ENCODE measurements at places on chromosomes 7 and 10. TPM values are rescaled to one million over a fixed set of nuclear protein-coding genes. Genes with fewer than 3 reads are reported as not detected.

DNA sequence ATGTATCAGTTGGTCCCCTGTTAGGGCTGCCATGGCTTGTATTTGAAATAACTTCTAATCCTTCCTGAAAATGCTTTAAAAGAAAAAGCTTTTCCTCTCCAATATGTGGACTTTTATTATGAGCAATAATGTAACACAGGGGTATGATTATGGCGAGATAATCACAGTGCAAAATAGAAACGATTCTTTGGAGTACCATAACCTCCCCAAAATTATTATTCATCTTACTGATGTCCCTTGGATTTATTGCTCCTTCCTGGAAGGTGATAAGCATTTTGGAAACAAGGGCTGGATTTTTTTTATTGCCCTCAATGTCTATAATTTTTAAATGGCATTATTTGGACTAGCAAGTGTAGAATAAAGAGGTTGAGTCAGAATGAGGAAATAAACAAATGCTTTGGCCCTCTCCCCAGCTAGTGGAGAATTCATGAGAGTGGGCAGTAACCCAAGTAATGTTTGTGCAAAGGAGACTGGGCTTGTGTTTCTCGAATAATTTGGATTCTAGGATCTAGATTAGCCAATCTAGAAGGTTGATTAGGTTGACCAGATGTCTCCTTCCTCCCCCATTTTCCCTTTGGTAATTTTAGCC, 403.9 kb upstream of the CELF2 start:
- DNase-seq = no peak

DNA sequence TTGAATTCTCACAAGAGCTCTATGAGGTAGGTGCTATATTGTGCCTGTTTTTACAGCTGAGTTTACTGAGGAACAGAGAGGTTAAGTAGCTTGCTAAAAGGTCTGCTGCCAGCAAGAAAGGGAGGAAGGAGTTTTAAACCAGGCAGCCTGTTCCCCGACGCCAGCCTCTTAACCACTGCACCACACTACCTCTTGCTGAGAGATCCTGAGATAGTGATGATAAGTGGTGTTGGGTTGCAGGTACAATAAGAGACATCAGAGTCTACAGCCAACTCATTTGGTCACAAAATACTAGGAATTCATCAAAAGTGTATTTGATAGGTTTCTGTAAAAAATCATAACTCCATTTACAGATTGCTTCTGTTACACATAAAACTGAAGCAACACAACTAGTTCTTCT, 8.0 kb downstream of the CCDC71L start:
- DNase-seq = no peak

DNA sequence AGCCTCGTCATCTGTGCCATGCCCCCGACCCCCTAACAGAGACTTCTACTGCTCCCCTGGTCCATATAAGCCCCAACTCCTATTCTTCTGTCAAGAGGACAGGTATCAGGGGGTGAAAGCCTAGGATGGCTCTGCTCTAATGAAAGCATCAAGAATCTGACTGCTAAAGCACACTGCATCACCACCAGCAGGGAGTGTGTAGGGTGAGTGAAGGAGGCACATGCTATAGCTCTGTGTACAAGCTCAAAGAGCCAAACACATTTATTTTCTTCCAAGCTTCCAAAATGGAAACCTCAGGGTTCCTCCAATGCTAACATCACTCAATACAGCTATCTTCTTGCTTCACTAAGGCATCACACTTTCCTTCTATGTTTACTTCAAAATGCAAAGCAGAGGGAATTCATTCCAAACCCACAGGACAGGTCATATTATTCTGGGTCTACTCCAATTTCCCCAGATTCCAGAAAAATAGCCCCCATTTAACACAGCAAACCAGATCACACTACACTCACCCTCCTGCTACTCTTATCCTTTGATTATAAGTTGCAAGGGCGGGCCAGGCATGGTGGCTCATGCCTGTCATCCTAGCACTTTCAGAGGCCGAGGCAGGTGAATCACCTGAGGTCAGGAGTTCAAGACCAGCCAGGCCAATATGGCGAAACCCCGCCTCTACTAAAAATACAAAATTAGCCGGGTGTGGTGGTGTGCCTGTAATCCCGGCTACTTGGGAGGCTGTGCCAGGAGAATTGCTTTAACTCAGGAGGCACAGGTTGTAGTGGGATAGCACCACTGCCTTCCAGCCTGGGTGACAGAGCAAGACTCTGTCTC, 36.6 kb downstream of the RHEB start:
- no peak for DNase-seq

DNA sequence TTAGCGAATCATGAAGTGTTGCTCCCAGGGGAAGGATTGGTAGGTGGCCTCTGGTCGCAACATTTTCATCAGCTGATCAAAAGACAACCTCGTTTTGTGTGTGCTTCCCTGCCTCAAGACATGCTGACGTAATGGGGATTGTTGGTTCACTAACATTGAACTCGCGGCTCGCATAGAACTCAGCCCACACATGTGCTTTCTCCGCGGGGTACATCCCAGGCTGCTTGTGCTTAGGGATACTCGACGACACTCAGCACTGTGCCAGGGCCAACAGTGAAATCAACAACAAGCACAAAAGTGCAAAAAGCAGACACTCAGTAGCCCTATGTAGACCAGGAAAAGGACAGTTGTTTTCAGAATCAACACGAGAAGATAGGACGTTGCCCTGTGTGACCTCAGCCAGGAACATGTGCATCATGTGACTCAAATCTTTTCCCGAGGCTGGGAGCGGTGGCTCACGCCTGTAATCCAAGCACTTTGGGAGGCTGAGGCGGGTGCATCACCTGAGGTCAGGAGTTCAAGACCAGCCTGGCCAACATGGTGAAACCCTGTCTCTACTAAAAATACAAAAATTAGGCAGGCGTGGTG, 20.8 kb downstream of the WIPI2 start:
- DNase-seq = no peak

- no peak for DNase-seq
Observed at GRCh38 chr7:21639206-21639868, 96.5 kb downstream of the DNAH11 start.

- DNase-seq = no peak
Observed at GRCh38 chr7:320297-320696, 30.3 kb downstream of the FOXL3 start.

GRCh38 chr7:142784096-142784495, 13.3 kb downstream of the PRSS2 start:
- no peak for DNase-seq

DNA sequence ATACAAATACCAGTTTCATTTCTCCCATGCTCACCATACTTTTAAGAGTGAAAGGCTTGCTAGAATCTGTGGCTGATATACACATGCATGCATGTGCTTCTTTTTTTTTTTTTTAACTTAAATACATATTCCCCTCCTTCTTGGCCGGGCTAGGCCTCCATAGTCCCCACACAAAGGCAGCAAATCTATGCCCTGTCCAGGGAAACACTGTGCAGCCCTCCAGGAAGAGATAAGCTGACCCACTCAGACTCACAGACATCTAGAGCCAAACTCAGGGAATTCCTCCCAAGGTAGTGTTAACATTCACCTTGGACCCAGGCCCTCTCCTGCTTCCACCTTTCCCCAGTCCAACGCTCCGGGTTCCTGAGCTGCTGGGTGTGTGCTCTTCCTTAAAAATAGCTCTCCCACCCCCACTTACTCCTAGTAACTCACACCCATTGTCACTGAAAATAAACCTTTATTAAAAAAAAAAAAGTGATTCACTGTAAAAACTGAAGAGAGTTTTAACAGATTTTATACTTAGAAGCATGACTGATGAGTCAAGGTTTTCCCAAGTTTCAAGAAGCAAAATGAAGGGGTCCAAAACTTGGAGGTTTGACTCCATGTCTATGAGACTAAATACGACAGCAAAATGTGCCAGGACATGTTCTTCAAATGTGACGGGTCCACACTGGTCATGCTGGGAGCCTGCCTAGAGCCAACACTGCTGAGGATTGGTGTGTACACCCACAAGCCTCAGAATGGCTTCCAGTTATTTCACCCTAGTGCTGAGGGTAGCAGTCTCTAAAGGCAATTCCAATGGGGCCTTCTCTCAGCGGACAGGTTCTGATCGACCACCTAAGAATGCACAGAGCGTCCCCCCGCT, 159.5 kb downstream of the GLI3 start:
- no peak for DNase-seq

- no peak for DNase-seq
Observed at GRCh38 chr10:21184984-21185383, 287.9 kb upstream of the NEBL start.

DNA sequence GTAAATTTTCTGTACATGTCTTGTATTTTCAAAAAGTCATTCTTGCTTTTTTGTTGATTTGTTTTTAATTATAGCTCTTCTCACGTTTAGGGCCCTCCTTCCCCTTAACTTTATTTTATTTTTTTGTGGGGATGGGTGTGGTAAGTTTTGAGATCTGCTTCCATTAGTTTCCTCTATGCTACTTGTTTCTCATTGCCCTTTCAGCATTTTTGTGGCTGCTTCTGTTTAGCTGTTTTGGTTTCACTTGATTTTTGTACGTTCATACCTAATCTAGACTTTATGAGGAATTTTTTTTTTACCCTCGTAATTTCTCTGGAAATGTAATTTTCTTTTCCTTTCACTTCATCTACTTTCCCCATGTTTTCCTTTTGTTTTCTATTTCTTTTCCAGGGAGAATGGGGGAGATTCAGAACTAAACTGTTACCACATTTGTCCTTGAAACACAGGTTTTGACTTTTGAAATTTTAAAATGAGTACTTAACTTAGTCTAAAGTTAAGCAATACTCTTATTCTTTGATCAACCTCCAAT, 80.8 kb downstream of the ATRNL1 start:
- no peak for DNase-seq

DNA sequence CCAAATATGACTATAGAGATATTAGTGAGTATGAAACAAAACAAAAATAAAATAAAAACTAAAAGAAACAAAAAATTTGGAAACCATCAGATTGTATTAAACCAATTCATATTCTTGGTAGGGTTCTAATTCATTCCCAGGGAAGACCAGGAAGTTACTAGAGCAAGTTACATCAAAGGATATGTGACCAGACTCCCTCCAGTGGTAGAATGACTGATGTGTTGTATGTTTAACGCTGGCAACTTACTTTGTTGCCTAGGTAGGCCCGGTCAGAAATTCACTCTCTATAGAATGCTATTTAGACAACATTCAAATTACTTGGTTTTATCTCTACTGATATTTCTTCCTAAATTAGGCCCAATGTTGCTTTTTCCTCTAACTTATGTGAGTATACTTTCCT, 5.2 kb downstream of the PHYHIPL start:
- no peak for DNase-seq

DNA sequence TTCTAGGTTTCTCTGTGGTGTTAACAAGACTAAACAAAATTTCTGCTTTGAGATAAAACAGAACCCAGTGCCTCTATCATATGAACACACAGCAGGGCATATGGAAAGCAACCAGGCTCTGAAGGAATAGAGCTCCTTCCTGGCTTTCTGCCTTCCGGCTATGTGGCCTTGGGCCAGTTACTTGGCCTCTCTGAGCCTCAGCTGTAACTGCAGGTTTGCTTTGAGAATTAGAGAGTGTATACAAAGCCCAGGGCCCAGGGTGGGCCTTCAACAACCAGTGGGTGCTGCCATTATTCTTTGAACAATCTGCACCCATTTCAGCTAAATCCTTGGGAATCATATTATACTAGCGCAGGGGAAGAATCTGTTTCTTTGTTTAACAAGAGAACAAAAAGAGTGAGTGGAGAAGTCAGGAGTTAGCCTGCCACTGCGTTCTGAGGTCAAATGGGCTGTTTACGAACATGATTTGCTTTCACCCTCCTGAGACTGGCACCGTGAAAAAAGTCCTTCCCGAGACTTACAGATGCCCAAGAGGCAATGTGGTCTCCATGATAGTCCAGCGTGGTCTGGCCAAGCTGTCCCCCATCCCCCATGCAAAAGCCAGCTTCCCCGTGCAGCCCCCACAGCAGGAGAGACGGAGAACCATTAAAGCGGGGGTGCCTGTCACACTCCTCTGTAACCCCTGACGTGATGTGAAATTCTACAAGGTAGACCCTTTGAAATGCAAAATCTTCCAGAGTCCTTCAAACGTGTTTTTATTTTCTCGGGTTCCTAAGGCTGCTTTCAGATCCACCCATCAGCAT, 4.9 kb downstream of the FAM53B start:
- no peak for DNase-seq

- no peak for DNase-seq
Observed at GRCh38 chr10:132383101-132383500, 13.9 kb upstream of the PWWP2B start.

GRCh38 chr10:114402871-114403540, 1.3 kb downstream of the AFAP1L2 start:
- no peak for DNase-seq

DNA sequence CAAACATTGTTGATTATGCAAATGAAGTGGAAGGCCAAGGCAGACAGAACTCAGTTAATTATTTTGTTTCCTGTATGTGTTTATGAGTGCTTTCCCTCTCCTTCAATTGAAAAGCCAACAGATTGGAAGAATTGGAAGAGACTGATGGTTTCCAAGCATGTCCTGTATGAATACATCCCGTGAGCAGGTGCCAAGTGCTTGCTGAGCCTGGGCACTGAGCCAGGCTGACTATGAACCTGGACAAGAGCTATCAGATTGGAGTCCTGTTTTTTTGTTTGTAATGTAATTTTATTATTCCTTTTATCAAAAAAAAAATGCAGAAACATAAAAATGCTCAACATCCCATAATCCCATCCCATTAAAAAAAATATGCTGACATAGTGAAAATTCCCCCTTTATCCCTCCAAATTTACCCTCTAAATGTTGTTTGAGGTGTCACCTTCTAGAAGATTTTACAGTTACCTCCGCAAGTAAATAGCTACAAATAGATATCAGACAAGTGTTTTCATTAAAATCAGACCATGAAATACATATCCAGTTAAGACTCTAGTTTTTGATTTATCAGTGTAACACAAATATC, 449.5 kb downstream of the GRID1 start:
- no peak for DNase-seq

- DNase-seq = no peak
Observed at GRCh38 chr7:87213252-87213651, 6.3 kb downstream of the TMEM243 start.

- no peak for DNase-seq
Observed at GRCh38 chr7:2006921-2007381, 225.8 kb downstream of the MAD1L1 start.

TMEM229A gene
- total RNA-seq = not detected

CLEC5A gene
- total RNA-seq = 0.47 TPM

CLRN3 gene
- total RNA-seq = not detected

XRCC2 gene
- 0.60 TPM for total RNA-seq

PNLIPRP1 gene
- total RNA-seq = not detected

HOXA9 gene
- not detected for total RNA-seq

C10orf62 gene
- 1.5 TPM for total RNA-seq

TAS2R16 gene
- total RNA-seq = not detected

OR2A1 gene
- not detected for total RNA-seq
